ENCODE measurements at places on chromosomes 2 and 18.

DNA sequence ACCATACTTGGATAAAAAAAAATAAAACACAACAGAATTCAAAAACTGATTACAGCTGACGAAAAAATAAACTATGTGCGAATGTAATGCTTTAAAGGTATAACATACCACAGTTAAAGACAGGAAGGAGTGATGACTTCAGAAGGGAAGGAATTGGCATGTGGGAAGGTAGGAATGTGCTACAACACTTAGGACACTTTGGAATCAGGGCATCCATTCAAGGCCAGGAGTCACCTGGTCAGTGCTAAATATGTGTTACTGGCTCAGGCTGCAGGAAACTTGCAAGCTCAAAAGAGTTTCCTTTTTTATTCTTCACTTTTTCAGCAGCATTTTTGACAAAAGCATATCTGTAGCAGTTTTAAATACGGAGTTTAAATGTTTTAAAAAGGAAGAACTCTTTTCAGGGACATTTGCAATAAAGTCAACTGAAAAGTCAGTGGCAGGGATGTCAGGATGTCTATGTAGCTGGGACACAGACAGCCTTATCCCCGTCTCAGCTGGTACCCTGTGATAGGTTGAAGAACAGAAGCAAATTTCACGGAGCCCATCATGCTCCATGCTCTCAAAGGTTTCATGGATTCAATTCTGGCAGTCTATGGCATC is 138.0 kb upstream of the KLHL14 start:
- no peak for DNase-seq

- DNase-seq = no peak
These were observed 13.4 kb upstream of the NPAS2 start for GRCh38 chr2:100806550-100806949.

DNA sequence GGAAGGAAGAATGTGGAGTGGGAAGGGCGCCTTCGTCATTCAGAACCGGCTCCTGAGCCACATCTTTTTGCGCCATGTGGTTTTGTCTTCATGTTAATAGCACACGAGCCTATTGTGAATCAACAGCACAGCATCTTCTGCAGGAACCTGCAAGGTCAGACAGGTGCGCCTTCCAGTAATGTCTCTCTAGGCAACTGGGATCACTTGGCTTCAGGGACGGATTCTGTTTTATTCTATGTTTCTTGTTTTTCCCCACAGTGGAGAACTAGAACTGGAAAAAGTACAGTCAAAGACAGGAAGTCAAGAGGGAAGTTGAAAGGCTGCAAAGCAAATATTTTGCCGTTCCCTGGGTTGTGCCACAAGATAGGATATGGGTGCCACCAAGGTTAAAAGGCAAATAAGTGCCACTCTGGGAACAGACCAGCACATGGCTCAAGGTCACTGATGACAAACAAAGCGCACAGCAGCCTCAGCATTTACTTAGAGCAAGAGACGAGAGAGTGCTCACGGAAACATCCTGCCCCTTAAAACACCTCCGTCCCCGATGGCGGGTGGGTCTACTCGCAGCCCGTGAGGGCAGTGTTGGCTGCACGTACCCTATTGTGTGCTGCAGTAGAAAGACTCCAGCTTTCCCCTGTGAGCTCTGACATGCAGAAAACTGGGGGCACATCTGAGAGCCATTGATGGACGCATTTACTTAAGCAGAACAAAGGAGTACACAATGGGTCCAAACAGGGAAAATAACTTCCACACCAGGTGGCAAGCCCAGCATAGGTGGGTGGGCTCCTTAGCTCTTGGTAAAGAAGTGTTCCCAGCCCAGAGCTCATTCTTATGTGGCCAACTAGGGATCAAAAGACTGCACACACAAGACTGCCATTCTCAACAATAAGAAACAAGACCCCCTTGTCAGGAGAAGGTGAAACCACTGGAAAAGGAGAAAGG is 107.2 kb upstream of the PARD3B start:
- no peak for DNase-seq

DNA sequence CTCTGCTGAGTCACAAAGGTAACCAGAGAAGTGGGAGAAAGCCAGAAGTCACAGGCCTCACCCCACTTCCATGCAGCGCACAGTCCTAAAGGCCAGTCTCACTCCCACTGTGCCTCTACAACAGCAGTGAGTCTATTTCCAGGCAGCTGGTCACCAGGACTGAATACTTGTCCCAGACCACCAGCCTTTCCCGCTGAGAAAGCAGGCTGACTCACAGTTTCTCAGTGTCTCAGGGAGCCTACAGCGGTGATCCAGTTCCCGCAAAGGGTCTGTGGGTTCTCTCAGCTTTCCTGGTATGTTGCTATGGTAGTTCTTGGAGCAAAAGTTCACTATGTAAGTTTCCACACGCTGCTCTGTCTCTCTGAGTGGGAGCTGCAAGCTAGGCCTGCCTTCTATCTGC is 622.5 kb downstream of the RNF144A start:
- no peak for DNase-seq

DNA sequence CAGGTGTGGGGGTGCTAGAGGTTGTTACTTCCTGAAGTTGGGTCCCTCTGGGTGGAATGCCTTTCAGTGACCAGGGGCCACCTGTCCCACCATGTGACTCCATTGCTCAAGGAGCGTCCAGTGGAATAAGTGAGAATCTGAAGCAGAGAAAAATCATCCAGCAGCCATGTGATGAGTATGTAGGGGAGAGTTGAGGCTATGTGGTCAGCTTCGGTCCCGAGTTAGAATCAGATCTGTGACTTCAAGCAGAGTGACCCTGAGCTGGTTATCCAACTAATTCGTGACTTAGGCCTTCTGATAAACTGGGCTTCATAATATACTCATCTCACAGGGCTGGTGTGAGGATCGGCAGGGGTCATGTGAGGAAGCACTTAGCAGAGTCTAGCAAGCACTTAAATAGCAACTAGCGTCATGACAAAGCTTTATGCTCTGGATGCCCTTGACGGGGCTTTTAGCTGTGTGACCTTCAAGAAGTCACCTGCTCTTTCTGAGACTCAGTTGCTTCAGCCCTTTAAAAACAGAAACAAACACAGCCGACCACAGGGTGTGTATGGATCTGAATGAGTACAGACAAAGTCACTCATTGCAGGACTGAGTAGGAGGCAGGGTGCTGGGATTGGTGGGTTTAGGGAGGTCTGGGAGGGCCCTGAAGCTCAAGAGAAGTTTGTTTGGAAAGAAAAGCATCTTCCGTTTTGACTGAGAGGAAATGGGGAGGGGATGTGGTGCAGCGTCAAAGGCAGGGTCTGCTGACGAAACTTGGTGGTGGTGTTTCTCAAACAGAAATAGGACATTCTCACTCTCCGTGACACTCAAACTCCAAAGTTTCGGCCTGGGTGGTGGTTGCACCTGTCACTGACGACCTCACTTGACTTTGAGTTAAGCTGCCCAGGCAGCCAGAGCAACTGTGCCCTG is 264.0 kb upstream of the CXCR4 start:
- peak; percentile 75 for DNase-seq

- no peak for DNase-seq
These were observed 10.8 kb upstream of the MYO1B start for GRCh38 chr2:191234376-191234775.

GRCh38 chr2:21837168-21837960 is 713.6 kb downstream of the TDRD15 start:
- DNase-seq = no peak

- DNase-seq = peak; percentile 2
These were observed 297.9 kb downstream of the CYP26B1 start for GRCh38 chr2:71849607-71850305.

GRCh38 chr2:21070341-21071257 is 26.7 kb upstream of the APOB start:
- DNase-seq = no peak

DNA sequence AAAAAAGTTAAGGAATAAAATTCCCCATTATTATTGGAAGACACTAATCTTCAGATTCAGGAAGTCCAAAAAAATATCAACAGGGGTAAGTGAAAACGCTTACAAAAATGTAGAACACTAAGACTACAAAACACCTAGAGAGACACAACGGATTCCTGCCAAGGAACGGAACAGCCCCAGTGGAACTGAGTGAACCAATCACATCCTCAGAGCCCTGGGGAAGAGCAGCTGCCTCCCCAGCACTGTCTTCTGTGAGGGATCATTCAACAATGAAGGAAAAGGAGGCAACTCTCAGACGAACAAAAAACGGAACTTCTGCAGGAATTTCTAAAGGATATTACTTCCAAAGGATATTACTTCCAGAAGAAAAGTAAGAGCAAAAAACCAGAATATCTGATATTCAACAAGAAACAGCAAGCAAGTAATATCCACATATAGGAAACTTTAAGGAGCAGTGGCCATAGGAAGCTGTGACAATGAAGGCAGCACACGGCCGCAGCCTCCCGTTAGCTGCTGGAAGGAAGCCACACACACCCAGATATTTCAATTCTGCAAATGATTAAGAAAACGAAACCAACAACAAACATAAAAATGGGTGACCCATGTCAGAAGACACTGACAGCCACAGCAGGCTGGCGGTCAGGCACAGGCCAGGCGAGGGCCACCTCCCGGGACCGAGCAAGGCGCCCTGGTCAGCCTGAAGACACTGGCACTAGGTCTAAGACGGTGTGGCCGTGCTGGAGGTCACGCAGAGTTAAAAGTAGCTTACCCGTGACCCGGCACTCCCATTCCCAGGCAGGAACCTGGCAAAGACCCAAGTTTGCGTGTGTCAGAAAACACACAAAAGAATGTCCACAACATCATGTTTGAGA is 81.8 kb downstream of the HDAC4 start:
- no peak for DNase-seq

DNA sequence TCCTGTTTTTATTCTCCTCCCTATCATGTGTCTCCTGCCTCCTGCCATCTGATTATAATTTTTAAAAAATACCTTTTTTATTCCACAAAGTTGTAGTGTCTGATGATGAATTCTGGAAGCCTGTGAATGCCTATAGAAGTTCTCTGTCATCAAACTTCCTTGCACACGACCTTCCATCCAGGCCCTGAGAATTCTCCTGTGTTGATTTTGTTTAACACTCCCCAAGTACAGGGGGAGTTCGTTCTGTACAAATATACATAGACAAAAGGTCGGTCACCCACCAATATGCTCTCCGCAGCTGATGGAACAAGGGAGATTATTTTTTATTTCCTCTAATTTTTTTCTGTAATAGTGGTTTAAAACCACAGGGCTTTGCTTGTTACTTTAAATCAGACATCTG is 232.5 kb downstream of the PIEZO2 start:
- DNase-seq = no peak

GRCh38 chr2:156332284-156332533 is 312 bp downstream of the NR4A2 start:
- no peak for DNase-seq

- no peak for DNase-seq
These were observed 24.3 kb downstream of the BABAM2 start for GRCh38 chr2:27914805-27915175.

Measured in natural killer cell treated with Interleukin-12 subunit alpha and Interleukin-12 subunit beta and Interleukin-15 and Interleukin-18, amount 100 ng/mL, for 72 hours (primary cell).